ENCODE measurements at places on chromosomes 7 and 10. TPM values are rescaled to one million over a fixed set of nuclear protein-coding genes. Genes with fewer than 3 reads are reported as not detected.

MEOX2 gene
- total RNA-seq, result 3.2 TPM

EMX2 gene
- total RNA-seq, result 0.25 TPM

UCMA gene
- not detected for total RNA-seq

PVRIG gene
- total RNA-seq, result 2.2 TPM

ELFN1 gene
- 4.0 TPM for total RNA-seq

PITRM1 gene
- total RNA-seq, result 67.6 TPM

AGBL3 gene
- 3.2 TPM for total RNA-seq

SPDYE11 gene
- total RNA-seq, result not detected

SPDYE1 gene
- total RNA-seq, result not detected

PLAC9 gene
- 23.3 TPM for total RNA-seq

FAM13C gene
- 43.0 TPM for total RNA-seq

FAM25G gene
- total RNA-seq, result not detected

DPYSL4 gene
- total RNA-seq, result 3.0 TPM

VIPR2 gene
- total RNA-seq, result 71.0 TPM

GRID1 gene
- total RNA-seq, result 1.7 TPM

TEX36 gene
- total RNA-seq, result not detected

PHKG1 gene
- 1.4 TPM for total RNA-seq

IL6 gene
- total RNA-seq, result 201 TPM

CTTNBP2 gene
- 4.7 TPM for total RNA-seq

PRDX3 gene
- total RNA-seq, result 131 TPM

AKR1B15 gene
- total RNA-seq, result not detected

ELOVL3 gene
- total RNA-seq, result 0.72 TPM

PRF1 gene
- total RNA-seq, result 3.0 TPM

EIF3B gene
- total RNA-seq, result 128 TPM

SUPV3L1 gene
- total RNA-seq, result 23.5 TPM

OR6V1 gene
- total RNA-seq, result not detected

TFPI2 gene
- total RNA-seq, result 16.2 TPM

PRRT4 gene
- total RNA-seq, result 7.6 TPM

KLHL7 gene
- total RNA-seq, result 29.9 TPM

OR6B1 gene
- not detected for total RNA-seq

BAG3 gene
- total RNA-seq, result 16.1 TPM

FKBP6 gene
- total RNA-seq, result not detected

ANKRD1 gene
- total RNA-seq, result not detected

DGKI gene
- total RNA-seq, result 0.16 TPM

ZFYVE27 gene
- 20.0 TPM for total RNA-seq

RABGEF1 gene
- total RNA-seq, result 65.9 TPM

POLR2J3 gene
- 20.5 TPM for total RNA-seq

NYAP1 gene
- 3.6 TPM for total RNA-seq

NEBL gene
- 8.0 TPM for total RNA-seq

CEP55 gene
- not detected for total RNA-seq

DKK1 gene
- 13.3 TPM for total RNA-seq

NOS3 gene
- total RNA-seq, result 29.4 TPM

NKX2-3 gene
- 1.1 TPM for total RNA-seq
